ENCODE measurements at places on chromosomes 2 and 18.

DNA sequence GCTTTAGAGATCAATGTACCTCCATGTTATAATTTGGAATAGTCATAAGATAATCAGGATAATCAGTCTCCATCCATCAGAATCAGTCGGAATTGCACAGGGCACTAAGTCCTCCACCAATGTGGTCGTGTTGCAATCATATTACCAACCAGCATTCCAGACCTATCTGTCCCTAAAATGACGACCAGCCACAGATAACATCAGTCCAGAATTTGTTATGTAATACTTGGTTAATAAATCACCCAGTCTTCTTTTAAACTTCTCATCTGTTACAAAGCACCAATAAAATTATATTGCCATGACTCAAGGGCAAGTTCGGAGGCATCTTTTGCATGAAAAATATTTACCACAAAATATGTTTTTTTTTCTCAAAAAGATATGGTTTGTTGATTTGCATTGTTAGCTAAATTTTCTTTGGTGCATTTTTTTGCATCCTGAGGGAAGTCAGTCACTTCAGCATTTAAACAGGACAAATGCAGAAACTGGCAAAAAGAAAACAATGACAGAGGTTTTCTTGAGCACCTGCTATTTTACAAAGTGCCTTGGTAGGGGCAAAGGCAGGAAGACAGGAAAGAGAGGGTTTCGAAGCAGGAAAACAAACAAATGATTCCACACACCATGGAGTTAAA, 29.3 kb downstream of the PIEZO2 start:
- DNase-seq: no peak

DNA sequence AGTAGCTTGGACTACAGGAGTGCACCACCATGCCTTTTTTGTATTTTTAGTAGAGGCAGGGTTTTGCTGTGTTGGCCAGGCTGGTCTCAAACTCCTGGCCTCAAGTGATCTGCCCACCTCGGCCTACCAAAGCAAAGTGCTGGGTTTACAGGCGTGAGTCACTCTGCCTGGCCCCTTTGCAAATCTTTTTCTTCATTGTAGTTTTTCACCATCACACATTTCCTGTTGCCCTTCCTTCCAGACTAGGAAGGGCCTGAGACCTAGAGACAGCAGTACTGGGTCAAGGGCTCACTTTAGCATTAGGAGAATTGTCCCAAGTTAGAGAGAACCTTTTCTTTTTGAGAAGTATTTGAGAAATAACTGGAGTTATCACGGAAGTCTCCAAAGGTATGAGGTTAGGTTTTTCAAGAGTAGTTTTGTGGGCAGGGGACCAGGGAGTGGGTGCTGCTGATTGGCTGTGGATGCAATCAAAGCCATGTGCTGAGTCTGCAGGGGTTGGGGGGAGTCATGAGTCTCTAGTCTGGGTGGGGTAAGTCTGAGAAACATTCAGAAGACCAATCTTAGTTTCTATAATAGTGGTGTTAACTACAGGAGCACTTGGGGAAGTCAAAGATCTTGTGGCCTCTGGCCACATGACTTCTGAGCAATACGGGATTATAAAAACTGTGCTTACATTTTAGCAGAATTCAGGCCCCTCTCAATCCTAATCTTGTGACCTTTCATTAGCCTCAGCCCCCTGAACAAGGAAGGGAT, 23.7 kb downstream of the B3GNT2 start:
- DNase-seq: no peak

DNA sequence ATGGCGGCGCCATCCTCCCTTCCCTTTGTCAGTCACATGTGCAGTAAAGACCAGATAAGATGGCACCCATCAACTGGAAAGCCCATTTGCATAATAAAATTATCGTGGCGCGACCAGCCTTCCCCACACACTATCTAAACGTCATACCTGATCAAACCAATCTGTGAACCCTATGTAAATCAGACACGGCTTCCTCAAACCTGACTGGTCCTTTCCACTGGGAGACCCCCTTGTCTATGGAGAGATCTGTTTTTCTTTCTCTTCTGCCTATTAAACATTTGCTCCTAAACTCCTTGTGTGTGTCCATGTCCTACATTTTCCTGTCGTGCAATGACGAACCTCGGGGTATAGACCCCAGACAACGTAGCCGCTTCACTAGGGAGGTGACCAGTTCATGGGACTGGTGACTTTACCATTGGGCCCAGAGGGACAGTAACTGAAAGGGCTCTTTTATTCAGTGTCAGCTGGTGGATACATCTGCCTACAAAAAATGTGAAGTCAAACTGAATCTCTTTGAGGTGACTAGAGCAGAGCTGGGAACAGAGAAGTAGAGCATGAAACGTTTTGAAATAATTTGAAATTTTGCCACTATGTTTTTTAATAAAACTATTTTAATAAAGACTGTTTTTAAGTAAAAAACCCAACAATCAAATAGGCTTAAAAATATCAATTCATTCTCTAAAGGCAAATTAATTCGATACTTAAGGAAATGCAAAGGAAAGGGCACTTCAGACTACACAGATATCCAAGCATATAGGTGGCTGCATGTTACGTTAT, 87.5 kb downstream of the SOCS6 start:
- DNase-seq: no peak

- no peak for DNase-seq
Measured at GRCh38 chr2:159562248-159562647, 54.1 kb downstream of the BAZ2B start.

DNA sequence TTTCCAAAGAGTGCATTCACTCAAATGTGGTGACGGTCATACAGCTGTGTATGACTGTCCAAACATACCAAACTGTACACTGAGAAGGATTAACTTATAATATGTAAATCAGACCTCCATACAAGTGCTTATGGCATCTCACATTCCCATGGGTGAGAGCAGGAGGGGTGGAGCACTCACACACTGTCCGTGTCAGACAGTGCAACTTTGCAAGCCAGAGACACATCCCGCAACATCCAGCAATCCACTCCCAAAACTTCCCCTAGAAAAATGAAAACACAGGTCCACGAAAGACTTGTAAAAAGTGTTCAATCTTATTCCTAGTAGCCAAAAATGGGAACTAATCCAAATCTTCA, 36.4 kb downstream of the FAM168B start:
- DNase-seq: no peak

DNA sequence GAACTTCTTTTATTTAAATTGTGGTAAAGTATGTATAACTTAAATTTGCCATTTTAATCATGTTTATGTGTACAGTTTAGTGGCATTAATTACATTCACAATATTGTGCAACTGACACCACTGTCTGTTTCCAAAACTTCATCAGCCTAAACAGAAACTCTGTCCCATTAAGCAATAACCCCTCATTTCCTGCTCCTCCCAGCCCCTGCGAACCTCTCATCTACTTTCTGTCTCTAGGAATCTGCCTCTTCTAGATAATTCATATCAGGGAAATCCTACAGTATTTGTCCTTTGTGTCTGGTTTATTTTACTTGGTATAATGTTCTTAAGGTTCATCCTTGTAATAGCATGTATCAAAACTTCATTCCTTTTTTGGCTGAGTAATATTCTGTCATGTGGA, 75.1 kb downstream of the BOLA3 start:
- DNase-seq: no peak

- DNase-seq: no peak
Measured at GRCh38 chr2:121608967-121609366, 40.3 kb downstream of the CLASP1 start.

- no peak for DNase-seq
Measured at GRCh38 chr2:10329880-10330699, 27.4 kb downstream of the HPCAL1 start.

DNA sequence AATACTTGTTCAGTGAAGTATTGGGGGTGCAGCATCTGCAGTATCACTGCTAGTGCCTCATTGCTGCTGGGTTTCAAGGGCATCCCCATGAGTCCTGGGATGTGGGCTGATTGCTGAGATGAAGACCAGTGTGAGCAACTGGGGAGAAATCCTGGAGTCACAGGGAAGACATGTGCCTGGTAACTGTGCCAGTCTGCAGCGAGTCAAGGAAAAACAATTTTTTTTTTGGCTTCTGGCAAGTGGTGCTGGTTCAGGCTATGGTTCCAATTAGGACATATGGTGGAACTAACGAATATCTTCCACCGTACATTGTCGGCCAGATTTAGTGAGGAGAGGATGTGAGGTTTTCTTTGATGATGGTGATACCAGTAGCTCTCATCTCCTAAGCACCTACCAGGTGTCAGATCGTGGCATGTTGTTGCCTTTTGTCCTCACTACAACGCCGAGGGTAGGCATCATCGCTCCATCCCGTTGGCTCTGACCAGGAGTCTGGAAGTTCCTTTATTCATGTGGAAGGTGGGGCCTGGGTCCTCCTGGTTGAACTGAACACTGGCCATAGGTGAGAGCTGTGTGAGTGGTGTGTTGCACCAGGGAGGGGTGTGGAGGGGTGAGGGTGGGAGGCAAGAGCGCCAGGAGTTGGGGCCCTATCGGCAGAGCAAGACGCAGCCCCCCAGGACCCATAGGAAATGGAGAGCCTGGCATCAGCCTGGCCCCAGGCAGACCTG, 118.0 kb upstream of the HS6ST1 start:
- DNase-seq: no peak

DNA sequence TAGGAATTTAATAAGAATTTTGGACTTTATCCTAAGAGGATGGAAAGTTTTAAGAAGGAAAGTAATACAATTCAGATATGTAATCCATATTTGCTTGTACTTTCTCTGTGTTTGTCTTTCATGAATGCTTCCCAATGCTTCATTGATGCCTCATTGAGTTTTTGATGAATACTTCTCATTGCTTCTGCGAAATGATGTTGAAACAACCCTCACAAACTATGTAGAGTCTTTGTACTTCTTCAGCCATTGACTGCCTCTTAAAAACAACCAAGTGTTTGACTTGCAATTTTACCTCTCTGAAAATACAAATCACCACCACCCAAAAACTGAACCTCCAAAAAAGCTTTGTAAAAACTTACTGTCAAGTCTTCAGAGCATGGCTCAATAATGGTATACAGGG, 424.1 kb downstream of the ERBB4 start:
- no peak for DNase-seq

GRCh38 chr2:117718048-117718447, 96.4 kb upstream of the DDX18 start:
- DNase-seq: no peak

DNA sequence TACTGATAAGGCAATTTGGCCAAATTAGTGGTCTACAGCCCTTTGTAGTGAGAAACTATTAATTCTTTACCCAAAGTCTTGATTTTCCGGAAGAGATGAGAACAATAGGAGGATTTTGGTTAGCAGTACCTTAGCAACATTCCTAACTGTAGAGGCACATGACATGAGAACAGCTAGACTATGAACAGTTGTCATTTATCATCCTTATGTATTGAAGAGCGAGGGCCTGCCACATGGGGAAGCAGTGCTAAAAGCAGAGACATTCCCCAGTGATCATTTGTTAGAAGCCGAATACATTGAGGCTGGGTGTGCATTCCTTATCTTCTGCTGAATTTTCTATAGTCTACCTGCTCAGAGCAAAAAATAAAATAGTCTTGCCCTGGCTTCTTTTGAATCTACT, 65.2 kb downstream of the RBBP8 start:
- no peak for DNase-seq

DNA sequence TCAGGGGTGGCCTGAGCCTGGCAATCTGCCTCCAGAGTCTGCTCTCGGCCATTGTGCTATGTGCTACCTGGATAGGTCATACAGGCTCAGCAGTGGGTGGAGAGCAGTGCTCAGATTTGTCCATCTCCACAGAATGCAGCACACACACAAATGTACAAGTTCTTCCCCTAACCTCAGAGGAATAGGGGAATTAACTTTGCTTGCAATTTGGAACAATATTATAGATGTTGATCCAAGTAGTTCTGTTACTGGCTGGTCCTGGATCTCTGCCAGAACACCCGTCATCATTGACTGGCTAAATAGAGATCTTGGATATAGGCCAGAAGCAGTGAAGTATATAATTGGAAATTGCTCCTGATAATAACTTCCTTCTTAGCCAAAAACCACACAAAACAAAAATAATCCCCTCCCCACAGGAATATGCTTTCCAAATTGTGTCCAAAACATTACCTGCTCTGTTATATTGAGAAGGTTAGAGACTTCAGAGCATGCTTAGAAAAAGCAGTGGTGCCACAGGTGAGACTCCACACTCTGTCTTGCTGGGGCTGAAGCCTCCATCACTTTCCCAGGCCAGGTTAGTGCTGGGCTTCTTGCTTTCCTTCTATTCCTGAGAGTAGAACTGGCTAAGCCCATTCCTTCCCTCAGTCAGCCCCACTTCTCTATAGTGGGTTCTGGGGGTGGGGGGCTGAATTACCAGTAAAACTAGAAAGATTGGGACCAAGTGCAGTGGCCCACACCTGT, 38.8 kb downstream of the NCAPH start:
- no peak for DNase-seq

GRCh38 chr2:125386074-125386473, 1269.9 kb upstream of the GYPC start:
- no peak for DNase-seq

DNA sequence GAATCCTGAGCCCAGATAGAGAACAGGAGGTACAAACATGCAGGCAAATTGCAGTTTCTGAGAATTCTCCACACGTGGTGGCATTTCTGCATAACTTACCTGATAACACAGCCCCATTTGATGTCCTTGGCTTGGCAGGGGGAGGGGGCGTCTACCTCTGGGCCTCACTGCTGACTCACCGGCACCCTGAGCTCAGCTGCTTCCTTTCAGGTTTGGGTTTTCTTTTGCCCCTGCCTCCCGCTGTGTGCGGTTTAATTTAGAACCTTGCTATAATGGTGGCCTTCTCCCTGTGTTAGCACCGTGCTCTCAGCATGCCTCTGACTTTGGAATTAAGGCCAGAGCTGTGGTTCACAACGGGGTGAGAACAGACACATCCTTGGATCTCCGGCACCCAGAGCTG, 4.4 kb downstream of the CTIF start:
- no peak for DNase-seq

GRCh38 chr2:27095745-27096651, 9.4 kb downstream of the KHK start:
- no peak for DNase-seq

GRCh38 chr2:192245329-192245728, 50.6 kb upstream of the TMEFF2 start:
- no peak for DNase-seq

- no peak for DNase-seq
Measured at GRCh38 chr2:23904215-23904614, 22.7 kb downstream of the ATAD2B start.

DNA sequence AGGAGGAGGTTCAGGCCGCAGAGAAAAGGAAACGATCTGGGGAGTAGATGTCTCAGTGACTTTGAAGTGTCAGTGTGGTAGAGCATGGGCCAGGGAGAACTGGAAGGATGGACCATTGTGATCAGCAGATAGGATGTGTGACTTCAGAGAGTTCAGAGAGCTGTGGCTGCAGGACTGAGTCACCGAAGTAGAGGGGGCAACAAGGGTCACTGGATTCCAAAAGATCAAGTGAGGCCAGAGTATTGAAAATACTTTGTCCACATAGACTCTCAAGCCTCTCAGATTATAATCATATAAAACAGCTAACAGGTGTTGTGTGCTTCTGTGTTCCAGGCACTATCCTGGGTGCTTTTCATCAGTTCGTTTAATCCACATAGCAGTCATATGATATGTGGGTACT, 99.4 kb downstream of the CRIM1 start:
- no peak for DNase-seq

- DNase-seq: no peak
Measured at GRCh38 chr2:137048455-137048854, 283.1 kb downstream of the THSD7B start.

All from activated T-helper 1 cell treated with anti-CD3 and anti-CD28 coated beads, Interleukin-2, amount 50 U/mL, for 16 hours (primary cell).